ENCODE measurements at places on chromosomes 5 and 9.

DNA sequence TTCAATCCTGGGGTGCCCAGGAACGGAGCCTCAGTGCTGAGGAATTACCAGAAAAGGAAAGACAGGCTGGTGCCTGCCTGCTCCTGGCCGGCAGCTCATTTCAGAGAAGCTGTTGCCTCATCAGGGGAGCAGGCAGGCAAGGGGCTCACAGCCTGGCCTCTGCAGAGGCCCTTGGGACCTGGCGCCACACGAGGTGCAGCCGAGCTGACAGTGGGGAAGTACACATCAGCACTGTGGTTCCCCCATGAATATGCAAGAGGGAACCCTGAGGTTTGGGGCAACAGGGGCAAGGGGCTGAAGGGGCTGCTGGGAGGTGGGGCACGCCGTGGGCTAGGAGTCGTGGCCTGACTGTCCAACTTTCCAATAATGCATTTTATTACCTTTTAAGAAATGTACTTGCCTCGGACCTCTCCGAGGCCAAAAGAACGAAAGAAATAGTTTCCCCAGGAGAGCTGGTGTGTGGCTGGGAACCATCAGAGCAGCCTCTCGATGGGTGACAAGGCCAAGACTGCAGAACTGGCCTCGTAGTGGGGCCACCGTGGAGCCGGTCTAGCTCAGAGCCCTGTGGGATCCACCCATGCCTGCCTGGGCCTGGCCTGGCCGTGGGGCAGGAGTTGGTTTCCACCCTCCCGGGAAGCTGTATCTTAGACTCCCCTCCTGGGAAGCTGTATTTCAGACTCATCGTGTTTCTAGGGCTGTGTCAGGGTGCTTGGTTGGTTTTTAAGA is 198.6 kb downstream of the PAX5 start:
- DNase-seq, result no peak

- DNase-seq, result no peak
These were observed 59.2 kb upstream of the NR4A3 start for GRCh38 chr9:99762470-99762869.

DNA sequence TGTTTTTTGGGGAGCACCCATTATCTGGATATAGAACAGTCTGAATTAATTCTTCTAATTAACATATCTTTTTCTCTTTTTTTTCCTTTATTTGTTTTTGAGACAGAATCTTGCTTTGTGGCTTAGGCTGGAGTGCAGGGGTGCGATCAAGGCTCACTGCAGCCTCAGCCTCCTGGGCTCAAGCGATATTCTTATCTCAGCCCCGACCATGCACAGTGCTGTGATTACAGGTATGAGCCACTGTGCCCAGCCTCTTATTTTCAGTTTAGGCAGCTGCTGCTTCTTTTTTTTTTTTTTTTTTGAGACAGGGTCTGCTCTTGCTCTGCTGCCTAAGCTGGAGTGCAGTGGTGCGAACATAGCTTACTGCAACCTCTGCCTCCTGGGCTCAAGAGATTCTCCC is 20.2 kb downstream of the UBE2R2 start:
- DNase-seq, result no peak

DNA sequence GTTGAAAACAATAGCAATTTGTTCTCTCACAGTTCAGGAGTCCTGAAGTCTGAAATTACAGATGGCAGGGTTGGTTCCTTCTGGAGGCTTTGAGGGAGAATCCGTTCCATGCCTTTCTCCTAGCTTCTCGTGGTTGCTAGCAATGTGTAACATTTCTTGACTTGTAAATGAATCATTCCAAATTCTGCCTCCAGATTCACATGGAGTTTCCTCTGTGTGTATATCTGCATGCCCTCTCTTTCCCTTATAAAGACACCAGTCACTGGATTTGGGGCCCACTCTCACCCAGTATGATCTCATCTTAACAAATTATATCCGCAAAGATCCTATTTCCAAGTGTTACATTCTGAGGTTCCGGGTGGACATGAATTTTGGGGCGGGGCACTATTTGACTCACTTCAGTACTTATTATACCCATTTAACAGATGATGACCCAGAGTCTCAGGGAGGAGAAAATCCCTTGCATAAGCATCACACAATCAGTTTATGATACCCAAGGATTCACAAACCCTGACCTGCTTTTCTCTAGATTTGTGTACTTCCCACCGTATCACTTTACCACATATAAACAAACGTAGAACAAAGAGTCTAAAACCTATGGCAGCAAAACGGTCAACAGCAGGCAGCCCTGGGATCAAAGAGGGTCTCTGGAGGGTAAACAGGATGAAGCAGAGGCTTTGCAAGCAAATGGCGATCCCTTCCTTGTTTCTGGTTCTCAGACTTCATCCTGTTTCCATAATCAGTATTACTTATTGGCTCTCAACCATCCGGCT is 93.7 kb downstream of the C9orf152 start:
- DNase-seq, result peak; percentile 63
